GDM1 (cell line): ENCODE measurements at places on chromosomes 2 and 18.

GRCh38 chr2:43745457-43745856 lies 28.4 kb upstream of the DYNC2LI1 start:
- no peak for DNase-seq

- no peak for DNase-seq
These were observed 42.1 kb downstream of the ROCK1 start for GRCh38 chr18:21069468-21069867.

GRCh38 chr18:23260926-23261590 lies 125.8 kb downstream of the CABLES1 start:
- DNase-seq: no peak

- DNase-seq: no peak
These were observed 123.8 kb downstream of the MYO1B start for GRCh38 chr2:191369034-191369433.

- DNase-seq: no peak
These were observed 10.0 kb upstream of the OTX1 start for GRCh38 chr2:63040586-63040985.

GRCh38 chr2:46014911-46015654 lies 282.1 kb upstream of the EPAS1 start:
- no peak for DNase-seq

GRCh38 chr2:68362069-68362468 lies 3.0 kb upstream of the PLEK start:
- DNase-seq: peak; percentile 84

DNA sequence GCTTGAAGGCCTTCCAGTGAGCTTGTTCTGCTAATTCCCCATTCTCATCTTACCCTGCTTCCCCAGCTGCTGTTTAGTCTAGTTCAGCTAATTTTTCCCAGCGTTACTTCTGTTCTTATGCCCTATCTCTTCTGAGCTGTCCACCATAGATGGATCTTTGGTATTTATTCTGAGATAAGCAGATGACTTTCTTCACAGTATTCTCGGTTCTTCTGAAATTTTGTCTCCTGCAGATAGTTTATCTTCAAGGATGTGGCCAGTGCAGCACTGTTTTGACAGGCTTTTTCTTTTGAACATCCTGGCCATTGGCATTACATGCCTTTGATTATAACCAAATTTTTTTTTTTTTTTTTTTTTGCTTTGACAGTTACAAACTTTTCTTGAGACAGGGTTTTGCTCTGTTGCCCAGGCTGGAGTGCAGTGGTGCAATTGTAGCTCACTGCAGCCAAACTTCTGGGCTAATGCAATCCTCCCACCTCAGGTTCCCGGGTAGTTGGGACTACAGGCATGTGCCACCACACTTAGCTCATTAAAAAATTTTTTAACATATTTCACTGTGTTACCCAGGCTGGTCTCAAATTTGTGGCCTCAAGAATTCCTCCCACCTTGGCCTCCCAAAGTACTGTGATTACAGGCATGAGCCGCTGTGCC lies 134.2 kb downstream of the WDSUB1 start:
- no peak for DNase-seq

DNA sequence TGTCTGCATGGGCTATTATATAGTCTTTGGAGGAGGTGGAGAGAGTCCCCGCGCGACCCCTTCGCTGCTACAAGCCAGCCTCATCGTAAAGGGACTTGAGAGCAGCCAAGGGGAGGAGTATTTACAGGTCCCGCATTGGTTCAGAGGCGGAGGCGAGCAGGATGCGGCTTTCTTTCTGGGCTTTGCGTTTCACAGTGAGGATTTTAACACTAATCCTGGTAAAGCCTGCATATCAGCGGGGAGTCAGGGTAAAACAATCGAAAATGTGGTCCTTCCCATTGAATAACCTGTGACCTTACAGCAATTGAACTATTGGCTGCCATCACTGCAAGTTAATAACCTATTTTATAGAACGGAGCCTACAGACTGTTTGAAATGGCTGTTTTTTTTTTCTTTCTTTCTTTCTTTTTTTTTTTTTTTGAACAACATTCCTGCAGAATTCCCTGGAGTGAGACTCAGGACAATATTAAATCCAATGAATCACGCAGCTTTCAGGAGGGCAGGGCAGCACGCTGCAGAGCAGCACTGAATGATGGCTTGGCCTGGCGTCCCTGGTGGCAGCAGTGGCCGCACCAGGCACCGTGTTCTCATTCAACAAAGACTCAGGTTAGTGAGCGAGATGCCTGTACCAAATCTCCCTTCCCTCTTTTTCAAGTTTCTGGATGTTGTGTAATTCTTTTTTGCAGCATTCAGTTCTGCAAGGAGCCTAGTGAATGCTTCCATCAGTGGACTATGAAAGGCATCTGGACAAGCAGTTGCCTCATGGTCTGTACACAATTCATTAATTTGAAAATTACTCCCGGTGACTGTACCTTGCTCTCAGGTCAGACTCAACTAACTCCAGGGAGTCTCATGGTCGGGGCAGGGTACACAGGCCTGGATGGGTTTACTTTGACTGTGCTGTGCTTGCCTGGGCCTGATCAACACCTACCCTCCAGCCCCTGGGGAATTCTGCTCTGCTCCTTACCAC lies 19.8 kb downstream of the SMIM21 start:
- no peak for DNase-seq

DNA sequence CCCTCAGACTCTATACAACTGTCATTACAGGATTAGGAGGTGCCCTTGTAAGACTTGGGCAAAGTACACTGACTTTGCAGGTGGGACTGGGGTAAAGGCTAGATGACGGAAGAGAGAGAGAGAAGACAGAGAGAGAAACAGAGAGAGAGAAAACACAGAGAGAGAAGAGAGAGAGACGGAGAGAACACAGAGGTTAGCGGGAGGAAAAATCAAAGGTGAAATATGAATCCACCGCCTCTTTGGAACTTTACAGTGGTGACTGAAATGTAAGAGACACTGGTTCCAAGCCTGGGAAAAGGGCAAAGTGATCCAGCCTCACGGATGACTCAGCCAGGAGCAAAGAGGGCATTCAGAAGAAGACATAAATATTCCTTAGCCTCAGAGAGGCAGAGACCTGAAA lies 25.1 kb upstream of the CAB39 start:
- DNase-seq: no peak

DNA sequence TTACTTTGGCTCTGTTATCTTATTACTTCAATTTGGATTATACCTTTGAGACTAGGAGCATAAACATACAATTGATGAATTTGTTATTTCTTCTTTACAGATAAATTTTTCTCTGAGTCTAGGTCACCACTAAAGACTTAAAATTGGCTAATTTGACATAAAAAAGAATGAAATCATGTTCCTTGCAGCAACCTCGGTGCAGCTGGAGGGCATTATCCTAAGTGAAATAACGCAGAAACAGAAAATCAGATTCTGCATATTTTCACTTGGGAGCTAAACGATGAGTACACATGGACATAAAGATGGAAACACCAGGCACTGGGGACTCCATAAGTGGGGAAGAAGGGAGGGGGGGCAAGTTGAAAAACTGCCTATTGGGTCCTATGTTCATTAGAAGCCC lies 172.8 kb upstream of the SESTD1 start:
- DNase-seq: no peak

DNA sequence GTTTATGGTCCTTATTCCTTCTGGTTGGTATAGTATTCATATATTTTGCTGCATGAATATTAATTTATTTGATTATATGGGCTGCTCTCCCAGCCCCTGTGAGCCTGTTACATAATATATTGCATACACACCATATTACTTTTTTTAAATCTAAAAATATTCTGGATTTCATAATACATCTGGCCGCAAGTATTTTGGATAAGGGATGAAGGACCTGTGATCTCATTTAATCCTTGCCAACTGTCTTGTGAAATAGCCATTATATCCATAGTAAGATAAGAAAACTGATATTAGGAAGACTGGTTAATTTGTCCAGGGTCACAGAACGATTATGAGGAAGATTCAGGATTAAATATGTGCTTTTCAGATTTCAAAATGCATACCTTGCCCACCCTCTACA lies 433.6 kb downstream of the LPIN1 start:
- DNase-seq: no peak

DNA sequence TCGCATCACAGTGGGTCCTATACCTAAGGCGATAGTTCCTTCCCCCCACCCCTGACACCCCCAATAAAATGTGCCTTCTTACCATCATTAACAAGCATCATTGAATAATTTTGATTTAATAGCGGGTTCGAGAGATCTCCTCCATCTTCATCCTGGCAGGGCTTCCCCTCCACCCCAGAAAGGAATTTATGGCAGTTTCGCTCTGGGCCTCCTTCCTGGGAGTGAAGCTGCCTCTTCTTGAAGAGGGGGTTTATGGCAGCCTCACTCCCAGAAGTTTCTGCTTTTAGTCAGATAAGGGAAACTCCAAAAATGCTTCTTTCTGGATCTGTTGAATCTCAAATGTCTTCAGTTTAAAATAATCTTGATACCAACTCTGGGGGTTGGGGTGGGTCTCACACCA lies 45.7 kb downstream of the RRM2 start:
- DNase-seq: no peak

GRCh38 chr2:144456680-144457079 lies 63.2 kb downstream of the ZEB2 start:
- DNase-seq: no peak

DNA sequence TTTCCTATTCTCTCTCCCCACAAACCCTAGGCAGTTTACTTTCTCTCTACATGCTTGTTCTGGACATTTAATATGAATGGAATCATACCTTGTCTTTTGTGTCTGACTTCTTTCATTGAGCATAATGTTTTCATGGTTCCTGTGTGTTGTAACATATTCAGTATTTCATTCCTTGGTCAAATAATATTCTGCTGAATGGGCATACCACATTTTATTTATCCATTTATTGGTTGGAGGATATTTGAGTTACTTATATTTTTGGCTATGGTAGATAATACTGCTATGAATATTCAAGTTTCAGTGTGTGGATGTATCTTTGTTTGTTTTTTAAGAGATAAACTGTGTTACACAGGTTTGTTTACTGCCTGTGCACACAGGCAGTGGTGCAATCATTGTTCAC lies 9.0 kb downstream of the TWSG1 start:
- DNase-seq: no peak

GRCh38 chr2:55419233-55419678 lies 400 bp downstream of the CCDC88A start:
- no peak for DNase-seq

DNA sequence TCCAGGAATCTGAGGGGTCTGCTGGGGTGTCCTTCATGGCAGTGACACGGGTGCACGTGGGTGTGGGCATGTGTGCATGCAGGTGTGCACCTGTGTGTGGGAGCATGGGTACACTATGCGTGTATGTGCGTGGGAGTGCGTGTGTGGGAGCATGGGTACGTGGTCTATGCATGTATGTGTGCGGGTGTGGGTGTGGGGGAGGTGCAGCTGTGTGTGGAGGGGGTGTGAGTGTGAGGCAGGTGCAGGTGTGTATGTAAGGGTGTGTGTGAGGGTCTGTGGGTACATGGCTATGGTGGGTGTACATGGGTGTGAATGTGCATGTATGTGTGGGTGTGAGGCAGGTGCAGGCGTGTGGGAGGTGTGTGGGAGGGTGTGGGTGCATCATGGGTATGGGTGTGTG lies 36.3 kb downstream of the EIPR1 start:
- no peak for DNase-seq

- peak; percentile 75 for DNase-seq
These were observed 1.9 kb downstream of the PTMA start for GRCh38 chr2:231709981-231710798.

GRCh38 chr18:48138660-48139430 lies 208.4 kb upstream of the SMAD2 start:
- DNase-seq: no peak

DNA sequence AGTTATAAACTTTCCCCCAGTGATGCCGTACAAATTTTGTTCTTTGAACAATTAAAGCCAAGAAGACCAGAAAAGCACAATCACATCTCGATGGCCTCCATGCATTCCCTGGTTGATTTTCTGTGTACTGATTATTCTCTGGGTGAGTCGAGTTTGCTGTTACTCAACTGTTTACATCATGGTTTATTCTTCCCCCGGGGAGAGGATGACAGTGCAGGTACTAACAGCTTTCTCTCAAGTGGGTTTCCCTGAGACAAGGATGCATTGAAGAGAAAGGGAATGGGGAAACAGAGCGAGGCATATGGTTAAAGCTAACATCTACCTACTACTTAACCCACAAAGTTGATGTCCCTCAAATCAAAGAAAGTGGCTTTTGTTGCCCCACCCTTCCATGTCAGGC lies 410.8 kb upstream of the FANCL start:
- DNase-seq: no peak

GRCh38 chr2:236665101-236665500 lies 95.5 kb downstream of the ACKR3 start:
- DNase-seq: no peak

GRCh38 chr2:163667064-163667887 lies 68.5 kb downstream of the FIGN start:
- DNase-seq: no peak

DNA sequence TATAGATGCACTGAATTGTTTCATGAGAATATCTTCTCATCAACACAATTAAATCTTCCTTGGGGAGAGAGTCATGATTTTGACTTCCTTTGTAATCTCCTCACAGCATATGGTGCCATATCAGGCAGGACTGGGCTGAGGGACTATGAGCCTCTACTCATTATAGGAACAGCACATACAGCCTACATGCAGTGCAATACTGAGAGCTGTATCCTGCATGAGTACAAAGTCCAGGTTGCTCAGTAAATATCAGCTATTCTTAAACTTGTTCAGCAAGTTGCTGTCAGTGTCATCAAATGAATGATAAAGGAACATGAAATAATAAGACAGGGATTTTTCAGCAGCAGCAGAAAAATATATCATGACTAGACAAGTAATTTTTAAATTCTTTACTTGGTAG lies 10.8 kb downstream of the DLGAP1 start:
- no peak for DNase-seq

- no peak for DNase-seq
These were observed 9.6 kb upstream of the MTA3 start for GRCh38 chr2:42558827-42559226.

- DNase-seq: no peak
These were observed 78.4 kb upstream of the ZNF516 start for GRCh38 chr18:76573325-76574025.

- DNase-seq: no peak
These were observed 5.4 kb upstream of the ITGB6 start for GRCh38 chr2:160205505-160205904.

GRCh38 chr2:98039085-98039756 lies 43.5 kb upstream of the TMEM131 start:
- DNase-seq: no peak

DNA sequence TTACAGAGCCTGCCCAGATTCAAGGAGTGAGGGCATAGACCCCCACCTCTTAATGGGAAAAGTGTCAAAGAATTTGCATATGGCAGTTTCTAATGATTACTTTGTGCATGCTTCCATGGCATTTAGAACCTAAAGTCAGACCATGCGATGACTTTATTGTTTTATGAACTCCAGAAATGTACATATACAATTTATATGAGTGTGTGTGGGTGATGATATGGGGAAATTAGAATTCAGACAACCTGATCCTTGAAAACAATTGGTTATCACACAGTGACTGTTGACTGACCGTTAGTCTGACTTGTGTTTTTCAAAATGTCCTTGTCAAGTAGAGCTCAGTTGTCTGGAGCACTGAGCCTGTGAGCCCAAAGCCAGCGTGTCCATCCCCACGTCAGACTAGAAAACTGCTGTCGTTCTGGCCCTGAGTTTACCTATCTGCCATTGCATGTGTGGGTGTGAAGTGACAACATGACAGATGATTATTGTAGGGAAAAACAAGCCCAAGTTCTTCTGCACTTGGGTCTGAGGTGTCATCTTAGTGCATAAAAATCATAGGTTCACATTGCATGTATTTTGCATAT lies 128.4 kb downstream of the MYO3B start:
- DNase-seq: no peak

- no peak for DNase-seq
These were observed 14.4 kb downstream of the ARID5A start for GRCh38 chr2:96550787-96551604.

- no peak for DNase-seq
These were observed 201.3 kb upstream of the OSR1 start for GRCh38 chr2:19559596-19560240.
